ENCODE measurements at places on chromosomes 16 and 17.

DNA sequence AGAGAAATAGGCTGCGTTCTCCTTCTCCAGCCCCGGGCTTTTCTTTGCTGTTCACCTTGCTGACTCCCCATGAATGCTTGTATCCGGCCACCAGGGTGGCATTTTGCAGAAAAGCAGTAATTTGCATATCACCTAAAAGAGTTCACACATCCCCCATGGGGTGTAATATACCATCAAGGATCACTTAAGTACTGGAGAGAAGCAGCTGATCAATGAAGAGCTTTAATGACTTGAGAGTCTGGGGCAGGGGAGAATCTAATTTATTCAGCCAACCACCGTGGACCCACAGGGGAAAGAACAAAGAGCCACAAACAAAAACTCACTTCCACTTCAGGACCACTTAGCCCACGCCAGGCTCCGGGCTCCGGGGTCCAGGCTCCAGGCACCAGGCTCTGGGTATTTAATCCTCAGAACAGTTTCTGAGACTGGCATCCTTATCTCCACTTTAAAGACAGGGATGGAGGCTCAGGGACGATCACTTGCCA lies 33.9 kb upstream of the SEC14L1 start:
- no peak for DNase-seq

GRCh38 chr16:57624806-57625500 lies 3.5 kb upstream of the ADGRG1 start:
- no peak for DNase-seq

- DNase-seq, result no peak
Measured at GRCh38 chr17:59619035-59619297, 729 bp upstream of the CLTC start.

- DNase-seq, result peak; percentile 12
Measured at GRCh38 chr17:76793775-76794174, 55.9 kb downstream of the MFSD11 start.

- DNase-seq, result no peak
Measured at GRCh38 chr16:82995924-82996441, 369.2 kb downstream of the CDH13 start.

DNA sequence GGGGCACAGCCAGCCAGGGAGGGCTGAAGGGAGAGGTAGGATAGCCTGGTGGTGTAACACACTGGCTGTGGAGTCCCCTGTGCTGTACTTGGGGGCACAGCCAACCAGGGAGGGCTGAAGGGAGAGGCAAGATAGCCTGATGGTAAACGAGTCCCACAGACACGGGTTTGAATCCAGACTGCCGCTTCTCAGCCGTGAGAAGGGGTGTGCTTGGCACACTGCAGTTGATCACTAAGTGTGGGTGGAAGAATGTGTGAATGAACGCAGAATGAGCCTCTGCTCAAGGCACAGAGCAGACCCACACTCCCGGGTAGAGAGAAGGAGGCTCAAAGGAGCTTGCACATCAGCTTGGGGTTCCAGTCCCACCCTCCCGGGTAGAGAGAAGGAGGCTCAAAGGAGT lies 71.4 kb downstream of the TIMM22 start:
- DNase-seq, result no peak

DNA sequence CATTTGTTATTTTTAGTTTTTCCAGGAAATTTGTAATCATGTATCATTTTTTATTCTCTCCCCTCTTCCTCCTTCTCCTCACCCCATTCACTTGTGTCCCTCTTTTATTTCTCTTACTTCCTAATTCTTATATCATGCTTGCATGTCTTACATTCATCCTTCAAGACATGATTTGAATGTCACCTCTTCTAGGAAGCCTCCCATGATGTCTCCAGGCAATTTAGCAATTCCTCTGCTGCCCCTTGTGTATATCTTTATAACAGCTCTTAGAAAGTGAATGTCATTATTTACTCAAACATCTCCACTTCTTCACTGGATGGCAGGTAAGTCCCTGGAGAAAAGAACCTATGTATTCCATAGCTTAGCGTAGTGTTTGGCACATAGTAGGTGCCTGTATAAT lies 7.8 kb downstream of the HNF1B start:
- no peak for DNase-seq

DNA sequence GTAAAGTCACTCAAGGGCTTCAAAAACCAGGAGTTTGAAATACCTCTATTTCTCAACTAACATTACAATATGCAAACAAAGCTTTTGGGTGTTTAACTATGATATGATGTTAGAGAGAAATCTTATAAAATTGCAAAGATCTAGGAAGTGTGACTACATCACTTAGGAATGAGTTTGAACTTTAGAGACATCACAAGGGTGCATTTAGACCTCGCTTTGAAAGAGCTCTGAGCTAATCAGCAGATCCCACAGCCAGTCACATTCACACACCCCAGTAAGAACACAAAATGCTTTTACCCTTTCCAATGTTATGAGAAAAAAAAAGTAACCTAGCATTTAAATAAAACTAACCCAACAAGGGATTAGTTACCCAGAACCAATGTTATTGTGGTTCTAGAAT lies 45.2 kb downstream of the HYDIN start:
- DNase-seq, result no peak

DNA sequence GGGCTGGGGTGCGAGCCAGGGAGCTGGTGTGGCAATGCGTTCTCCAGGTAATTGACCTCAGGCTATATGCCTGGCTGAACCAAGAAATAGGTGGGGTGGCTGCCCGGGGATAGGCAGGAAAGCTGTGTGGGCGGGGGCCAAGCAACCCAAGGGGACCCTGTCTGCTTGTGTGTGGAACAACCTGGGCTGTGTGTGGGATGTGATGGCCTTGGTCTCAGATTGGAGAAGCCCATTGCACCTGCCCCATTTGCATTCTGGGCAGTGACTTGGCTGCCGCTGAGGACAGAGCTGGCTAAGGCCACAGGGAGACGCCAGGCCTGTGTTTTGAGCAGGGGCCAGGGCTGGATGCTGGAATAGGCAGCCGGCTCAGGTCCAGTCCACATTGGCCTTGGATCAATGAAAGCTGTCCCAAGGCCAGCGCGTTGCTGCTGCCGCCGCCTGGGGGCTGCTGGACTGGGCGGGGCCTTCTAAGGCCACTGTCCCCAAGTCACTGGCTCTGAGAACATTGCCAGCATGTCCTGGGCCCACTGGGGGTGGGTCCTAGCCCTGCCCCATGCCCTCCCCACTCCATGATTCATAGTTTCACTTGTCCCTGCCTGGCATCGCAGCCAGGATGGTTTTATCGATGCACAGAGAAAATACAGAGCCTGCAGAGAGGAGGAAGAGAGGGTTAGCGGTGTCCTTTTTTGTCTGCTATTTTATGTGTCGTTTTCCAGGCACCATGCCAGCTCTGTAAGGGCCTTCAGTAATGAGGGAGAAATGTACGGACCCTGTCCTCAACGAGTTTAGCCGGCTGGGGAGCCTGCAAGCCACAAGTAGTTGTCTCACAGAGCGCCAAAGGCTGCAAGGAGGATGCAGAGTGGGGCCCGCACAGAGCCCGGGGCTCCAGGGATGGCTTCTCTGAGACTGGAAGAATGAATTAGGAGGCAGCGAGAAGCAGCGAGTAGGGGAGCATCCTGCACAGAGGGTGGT lies 43.9 kb downstream of the NKD1 start:
- no peak for DNase-seq

DNA sequence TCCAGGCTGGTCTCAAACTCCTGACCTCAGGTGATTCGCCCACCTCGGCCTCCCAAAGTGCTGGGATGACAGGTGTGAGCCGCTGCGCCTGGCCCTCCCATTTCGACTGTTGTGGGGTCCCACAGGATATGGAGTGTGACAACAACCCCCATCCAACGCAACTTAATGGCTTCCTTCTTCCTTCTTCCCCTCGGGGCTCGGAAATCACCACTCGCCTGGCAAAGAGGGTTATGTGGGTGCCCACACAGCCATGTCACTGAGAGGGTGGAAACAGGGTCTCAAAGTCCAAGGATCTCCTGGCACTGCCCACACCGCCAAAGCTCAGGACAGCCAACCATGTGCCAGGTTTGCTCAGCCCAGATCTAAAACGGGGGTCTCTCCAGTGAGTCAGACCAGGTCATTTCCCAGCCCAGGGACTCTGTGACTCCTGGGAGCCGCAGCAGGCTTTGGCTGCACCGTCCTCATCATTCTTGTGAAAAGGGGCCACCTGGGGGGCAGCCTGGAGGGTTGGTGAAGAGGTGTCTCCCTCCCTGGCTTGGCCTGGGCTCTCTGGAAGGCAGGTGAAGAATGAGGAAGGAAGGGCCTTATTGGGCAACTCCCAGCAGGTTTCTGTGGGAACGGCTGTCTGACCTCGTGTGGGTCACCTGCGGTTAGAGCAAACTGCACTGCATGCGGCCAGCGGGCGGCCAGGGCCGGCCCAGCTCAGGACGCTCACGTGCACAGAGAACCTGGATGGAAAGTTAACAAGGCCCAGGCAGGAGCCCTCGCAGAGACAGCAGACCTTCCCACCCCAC lies 25.3 kb upstream of the LITAF start:
- DNase-seq, result no peak

GRCh38 chr16:72621651-72622050 lies 426.3 kb downstream of the ZFHX3 start:
- DNase-seq, result no peak

- DNase-seq, result no peak
Measured at GRCh38 chr16:80985611-80986010, 21.1 kb downstream of the CMC2 start.

DNA sequence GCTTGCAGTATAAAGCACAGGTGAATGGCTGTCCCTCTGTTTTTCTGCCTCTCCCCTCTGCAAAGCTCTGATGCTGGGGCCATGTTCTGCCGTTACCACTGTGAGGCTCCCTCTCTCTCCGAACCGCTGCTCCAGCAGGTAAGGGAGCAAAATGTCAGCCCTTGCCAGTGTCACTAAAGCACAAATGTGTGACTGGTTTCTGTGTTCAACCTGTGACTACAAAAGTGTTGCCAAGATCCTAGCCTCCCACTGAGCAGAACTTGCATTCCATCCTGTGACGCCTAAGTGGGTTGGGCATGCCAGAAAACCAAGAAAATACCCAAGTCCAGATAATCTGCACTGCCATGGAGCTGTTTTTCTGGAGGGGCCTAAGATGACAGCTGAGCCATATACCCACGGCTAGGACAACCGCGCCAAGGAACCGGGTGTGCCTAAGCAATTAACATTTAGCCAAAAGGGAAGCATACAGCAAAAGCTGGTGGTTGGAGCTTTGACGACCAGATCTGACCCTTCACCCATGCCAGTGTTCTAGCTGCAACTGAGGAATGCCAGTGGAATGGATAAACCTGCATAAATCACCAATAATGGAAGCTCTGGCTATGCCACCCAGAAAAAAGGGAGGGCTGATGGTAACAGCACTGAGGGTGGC lies 35.0 kb downstream of the PSME3IP1 start:
- DNase-seq, result no peak

GRCh38 chr17:56076980-56077379 lies 76.3 kb upstream of the ANKFN1 start:
- no peak for DNase-seq

DNA sequence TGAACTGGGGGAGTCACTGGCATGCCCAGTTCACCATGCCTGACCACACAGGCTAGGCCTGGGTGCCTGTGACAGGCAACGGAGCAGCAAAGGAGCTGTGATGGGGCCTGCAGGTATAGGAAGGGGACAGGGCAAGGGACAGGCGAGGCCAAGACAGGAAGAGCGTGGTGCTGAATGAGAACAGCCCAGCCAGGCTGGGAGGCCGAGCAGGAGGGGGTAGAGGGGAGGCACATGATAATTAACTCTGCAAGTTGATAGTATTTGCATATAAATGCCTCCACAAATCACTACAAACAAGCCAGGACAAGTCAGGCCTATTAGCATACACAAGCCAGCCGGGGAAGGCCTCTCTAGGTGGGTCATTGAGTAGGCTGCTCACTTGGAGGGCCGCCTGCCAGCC lies 7.8 kb downstream of the ZFHX3 start:
- no peak for DNase-seq

GRCh38 chr17:30414486-30414885 lies 35.8 kb downstream of the CPD start:
- DNase-seq, result no peak

DNA sequence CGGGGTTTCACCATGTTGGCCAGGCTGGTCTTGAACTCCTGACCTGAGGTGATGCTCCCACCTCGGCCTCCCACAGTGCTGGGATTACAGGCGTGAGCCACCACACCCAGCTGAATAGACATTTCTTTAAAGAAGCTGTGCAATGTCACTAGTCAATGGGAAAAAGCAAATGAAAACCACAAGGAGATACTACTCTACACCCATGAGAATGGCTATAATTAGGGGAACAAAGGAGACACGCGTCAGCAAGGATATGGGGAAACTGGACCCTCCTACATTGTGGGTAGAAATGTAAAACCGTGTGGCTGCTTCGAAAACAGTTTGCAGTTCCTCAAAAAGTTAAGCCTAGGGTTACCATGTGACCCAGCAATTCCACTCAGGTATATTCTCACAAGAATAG lies 103.4 kb downstream of the VPS53 start:
- no peak for DNase-seq

DNA sequence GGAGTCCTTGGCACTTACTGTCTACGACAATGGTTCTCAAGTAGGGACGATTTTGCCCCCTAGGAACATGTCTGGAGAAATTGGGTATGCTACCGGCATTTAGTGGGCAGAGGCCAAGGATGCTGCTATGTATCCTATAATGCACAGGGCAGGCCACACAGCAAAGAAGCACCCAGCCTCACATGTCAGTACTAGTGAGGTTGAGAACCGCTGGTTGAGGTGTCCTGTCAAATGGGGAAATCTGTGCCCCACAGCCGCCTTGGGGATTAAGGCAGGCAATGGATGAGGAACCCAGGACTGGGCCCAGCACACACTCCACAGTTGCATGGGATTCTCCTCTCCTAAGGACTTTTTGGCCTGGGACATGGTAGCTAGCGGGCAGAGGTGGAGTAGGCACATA lies 86.7 kb upstream of the TOB1 start:
- no peak for DNase-seq

DNA sequence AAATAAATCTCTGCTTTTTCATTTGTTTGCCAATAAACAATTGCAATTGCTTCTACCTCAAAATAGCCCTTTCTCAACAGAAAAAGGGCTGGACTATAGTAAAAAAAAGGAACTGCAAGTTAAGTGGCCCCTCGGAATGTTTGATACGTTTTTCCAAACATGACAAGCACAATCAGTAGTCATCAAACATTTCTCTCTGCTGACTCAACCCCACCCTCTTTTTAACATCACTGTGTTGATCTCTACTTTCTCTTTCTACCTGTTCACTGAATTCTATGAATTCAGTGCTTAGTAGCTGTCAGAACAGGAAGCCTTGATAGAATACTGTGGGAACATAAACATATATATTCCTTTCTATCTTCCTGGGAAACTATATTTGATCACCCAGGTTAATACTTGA lies 116.5 kb upstream of the AXIN2 start:
- DNase-seq, result no peak

GRCh38 chr17:80696456-80696855 lies 151.8 kb downstream of the RPTOR start:
- no peak for DNase-seq

GRCh38 chr16:28975158-28975599 lies 601 bp downstream of the SPNS1 start:
- no peak for DNase-seq

DNA sequence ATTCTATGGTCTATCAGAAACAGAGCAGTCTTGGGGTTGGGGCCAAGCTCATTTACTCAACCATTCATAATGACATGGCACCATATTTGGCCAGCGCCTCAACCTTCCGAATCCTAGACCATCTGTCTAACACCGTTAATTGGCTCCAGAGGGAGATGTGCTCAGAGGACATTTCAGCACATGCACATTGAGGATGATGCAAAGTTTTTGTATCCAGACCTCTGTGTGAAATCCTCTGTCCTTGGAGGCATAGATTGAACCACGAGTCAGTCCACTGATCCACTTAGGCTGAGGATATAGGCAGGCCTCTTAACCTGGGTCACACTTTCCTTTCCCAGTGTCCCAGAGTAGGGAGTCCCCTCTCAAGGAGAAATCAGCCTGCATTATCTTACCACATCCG lies 85.5 kb downstream of the SHISA6 start:
- DNase-seq, result no peak

GRCh38 chr16:64092271-64092670 lies 1029.6 kb downstream of the CDH11 start:
- no peak for DNase-seq

Data from NCI-H1930 (cell line).